T-helper 2 cell treated with Interferon-gamma antibody and Interleukin-4, amounts not matched to agents 5 μg/mL and 100 μg/mL, for 36 hours (primary cell): ENCODE measurements at places on chromosomes 13 and 19.

DNA sequence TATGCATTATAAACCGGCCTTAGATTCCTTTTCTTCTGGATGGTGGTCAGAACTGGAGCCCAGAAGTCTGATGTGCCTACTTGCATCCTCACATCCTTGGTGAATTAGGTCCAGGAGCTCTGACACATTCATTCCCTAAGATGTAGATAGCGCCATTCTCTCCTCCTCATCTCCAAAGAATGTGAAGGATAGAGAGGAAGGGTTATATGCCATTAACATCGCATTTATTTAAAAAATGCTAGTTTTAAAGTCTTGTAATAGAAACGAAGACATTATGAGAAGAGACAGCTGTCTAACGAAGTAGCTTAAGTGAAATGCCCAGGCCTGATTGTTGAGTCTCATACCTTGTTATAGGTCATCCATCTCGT is 9.7 kb downstream of the MBNL2 start:
- DNase-seq = no peak

DNA sequence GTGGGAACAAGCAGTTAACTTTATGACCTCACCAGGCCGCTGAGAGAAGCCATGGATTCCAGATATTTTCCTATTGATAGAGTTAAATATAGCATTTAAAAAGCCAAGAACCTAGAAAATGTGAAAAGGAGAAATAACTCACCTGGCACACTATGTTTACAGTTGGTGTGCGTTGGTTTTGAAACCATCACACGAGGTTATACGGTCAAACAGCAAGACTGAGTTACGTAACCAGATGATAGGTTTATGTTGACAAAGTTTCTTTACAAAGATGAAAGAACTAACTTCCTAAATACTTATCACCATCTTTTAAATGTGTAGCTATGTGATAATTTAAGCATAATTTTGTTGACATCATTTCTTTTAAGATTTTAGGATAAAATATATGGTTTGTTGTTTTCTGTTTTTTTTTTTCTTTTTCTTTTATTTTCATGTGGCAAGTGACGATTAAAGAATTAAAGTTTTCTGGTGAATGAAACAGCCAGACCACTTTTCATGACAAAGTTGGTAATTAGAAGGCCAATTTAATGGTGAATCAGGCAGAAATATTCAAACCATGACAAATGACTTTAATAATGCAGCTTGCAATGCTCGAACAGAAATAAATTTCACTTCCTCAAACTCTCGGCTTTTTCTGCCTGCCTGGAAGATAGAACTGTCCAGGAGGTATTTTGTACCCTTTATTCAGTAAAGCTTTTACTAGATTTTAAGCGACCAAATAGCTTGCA is 339.1 kb upstream of the OBI1 start:
- no peak for DNase-seq

GRCh38 chr19:44803442-44804428 is 5.2 kb upstream of the BCAM start:
- DNase-seq = no peak

DNA sequence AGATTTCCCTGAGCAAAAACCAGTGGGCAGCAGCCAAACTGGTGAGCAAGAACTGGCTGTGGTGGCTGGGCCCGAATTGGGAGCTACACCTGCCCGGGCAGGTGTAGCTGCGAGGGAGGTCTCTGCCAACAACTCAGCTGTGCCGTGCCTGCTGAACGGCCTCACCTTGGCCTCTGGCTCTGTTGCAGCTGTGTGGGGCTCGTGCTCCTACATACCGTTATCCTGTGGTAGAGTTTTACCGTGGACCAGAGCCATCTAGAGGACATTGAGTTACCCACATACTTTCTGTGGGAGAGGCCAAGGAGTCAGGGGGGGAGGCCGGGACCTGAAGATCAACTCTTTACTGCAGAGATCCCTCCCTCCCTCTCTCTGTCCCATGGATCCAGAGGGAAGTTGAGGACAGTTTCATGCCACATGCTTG is 113.2 kb downstream of the TM9SF2 start:
- DNase-seq = no peak

- no peak for DNase-seq
Measured at GRCh38 chr19:11251650-11252314, 10.5 kb downstream of the DOCK6 start.

- peak; percentile 30 for DNase-seq
Measured at GRCh38 chr19:572743-573518, 535 bp downstream of the BSG start.

DNA sequence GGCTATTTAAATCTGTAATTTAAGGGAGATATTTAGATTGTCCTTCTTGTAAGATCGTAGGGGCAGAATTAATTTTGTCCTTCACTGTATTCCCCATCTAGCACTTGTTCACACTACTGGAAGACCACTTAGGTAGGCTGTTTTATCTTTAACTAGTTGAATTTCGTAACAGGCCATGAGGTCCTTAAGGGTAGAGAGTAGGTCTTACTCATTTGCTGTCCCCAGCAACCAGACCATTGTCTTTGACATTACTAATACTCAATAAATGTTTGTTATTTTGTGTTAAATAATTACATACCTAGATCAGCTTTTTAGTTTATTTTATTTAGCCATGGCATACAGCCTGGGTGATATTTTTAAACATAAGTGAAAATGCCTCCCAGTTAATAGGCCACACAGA is 177.1 kb downstream of the PCCA start:
- no peak for DNase-seq

- no peak for DNase-seq
Measured at GRCh38 chr13:39335721-39336120, 267.3 kb downstream of the LHFPL6 start.

DNA sequence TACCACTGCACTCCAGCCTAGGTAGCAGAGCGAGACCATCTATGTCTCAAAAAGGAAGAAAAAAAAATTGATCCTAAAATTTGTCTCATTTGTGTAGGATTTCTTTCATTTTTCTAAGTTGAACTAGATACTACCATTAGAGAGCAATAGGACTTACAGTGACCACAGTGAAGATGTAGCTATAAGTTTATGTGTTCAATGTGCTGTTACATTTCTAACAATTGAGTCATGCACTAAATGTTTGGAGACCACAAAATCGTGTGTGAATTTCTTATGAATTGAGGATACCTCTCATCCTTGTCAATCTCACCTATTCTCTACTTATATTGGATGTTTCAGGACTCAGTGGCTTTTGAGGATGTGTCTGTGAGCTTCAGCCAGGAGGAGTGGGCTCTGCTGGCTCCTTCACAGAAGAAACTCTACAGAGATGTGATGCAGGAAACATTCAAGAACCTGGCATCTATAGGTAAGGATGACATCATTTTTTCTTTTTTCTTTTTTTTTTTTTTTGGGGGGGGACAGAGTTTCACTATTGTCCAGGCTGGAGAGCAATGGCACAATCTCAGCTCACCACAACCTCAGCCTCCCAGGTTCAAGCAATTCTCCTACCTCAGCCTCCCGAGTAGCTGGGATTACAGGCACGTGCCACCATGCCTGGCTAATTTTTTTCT is 12.8 kb downstream of the ZNF791 start:
- no peak for DNase-seq

DNA sequence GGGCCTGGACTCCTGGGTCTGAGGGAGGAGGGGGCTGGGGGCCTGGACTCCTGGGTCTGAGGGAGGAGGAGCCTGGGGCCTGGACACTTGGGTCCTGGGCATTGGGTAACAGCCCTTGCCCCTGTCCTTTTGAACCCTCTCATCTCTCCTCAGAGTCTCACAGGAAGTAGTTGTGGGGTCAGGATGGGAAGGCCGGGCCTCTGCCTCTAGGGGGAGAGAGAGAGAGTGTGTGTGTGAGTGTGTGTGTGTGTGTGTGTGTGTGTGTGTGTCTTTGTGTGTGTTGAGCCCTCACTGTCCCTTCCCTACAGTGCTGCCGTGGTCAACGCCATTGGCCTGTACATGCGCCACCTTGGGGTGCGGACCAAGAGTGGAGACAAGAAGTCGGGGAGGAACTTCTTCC is 10.9 kb downstream of the ARHGEF1 start:
- no peak for DNase-seq

GRCh38 chr13:27424246-27425157 is at the start of gene GTF3A:
Gene GTF3A, plus strand, starts transcription at chr13:27424619.
- DNase-seq = peak; percentile 91

DNA sequence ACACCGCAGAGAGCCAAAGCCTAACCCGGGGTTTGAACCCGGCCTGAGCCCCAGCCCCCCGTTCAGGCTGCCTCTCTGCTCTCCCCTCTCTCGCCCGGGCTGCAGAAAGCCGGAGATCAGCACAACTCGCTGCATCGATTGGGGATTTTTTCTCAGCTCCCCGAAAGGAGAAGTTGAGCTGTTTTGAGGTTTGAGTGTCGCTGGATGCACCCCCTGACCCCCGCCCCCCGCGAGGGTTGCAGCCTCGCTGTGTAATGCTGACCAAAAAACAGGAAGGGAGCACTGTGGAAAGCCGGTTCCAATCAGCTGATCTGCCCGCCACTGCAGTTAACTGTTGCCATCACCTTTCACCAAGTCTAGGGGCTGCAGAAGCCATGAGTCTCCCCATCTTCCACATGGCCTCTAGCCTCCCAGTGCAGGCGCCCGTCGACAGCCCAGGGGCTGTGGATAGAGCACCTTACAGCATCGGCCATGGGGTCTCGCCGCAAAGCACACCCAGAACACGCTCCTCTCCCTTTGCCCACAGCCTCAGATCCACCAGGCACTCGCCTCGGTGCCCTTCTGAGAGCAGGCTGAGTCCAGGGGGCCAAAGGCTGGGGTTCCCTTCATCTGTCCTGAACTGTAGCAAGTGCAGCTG is 34.5 kb downstream of the MYO9B start:
- DNase-seq = no peak

- no peak for DNase-seq
Measured at GRCh38 chr13:109000207-109000606, 370.8 kb downstream of the MYO16 start.

DNA sequence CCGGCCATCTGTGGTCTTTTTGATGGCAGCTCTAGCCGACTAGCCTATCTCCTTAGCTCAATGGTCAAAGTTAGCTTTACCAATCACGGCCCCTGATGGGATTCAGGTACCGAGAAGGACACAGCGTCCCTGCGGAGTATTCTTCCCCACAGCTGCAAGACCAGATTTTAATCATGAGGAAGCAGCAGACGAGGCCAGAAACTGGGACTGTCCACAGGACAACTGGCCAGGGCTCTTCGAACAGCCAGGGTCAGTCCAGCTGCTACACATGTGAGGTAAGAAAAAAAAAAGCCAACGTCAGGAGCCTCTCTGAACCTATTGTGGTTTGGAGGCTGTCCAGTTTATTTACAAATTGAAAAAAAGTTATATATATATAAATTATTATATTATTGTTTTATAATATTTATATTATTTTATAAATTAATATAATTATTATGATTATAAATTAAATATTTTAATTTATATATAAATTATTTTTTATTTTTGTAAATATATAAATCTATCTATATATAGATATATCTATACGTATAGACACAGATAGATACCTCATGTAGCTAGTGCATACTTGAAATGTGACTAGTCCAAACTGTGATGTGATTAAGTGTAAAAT is 10.8 kb downstream of the RINL start:
- DNase-seq = no peak

GRCh38 chr19:33910922-33911321 is 114.3 kb downstream of the KCTD15 start:
- no peak for DNase-seq

GRCh38 chr19:32407004-32407992 is 1.7 kb downstream of the DPY19L3 start:
- DNase-seq = no peak

GRCh38 chr19:4744451-4745174 is 21.0 kb upstream of the DPP9 start:
- DNase-seq = no peak

DNA sequence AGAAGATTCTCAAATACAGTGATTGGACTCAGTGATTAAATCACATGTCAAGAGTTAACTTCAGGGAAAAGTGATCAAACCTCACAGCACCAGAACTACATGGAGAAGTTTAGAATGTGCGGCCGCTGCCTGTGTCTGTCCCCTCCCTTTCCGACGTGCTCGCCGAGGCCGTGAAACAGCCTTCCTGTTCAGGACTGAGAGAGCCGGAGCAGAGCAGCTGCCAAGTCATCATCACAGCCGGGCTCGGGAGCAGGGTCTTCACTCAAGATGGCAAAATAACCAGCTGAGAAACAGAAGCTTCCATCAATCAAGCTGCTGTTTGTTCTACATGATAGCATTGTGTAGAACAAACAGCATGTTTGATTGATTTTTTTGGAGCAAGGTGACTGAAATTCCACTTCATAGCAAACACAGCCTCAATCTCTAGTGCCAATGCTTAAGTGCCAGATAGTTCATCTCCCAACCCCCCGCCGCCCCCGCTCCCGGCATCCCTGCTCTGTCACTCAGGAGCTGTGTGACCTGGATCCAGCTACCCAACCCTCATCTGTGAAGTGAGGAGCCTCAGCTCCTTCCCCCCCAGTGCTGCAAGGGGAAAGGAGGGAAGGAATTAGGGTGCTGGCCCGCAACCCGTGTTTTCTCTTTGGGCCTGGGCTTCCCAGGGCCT is 70.6 kb downstream of the HSPH1 start:
- no peak for DNase-seq

- no peak for DNase-seq
Measured at GRCh38 chr19:48714759-48715675, 4.5 kb downstream of the MAMSTR start.

GRCh38 chr13:78779608-78780007 is 120.7 kb upstream of the OBI1 start:
- DNase-seq = no peak

- no peak for DNase-seq
Measured at GRCh38 chr19:16795731-16796130, 33.5 kb upstream of the SIN3B start.

GRCh38 chr13:74452176-74452575 is 318.0 kb upstream of the KLF12 start:
- no peak for DNase-seq

- DNase-seq = no peak
Measured at GRCh38 chr13:101341464-101341863, 74.8 kb downstream of the NALCN start.

DNA sequence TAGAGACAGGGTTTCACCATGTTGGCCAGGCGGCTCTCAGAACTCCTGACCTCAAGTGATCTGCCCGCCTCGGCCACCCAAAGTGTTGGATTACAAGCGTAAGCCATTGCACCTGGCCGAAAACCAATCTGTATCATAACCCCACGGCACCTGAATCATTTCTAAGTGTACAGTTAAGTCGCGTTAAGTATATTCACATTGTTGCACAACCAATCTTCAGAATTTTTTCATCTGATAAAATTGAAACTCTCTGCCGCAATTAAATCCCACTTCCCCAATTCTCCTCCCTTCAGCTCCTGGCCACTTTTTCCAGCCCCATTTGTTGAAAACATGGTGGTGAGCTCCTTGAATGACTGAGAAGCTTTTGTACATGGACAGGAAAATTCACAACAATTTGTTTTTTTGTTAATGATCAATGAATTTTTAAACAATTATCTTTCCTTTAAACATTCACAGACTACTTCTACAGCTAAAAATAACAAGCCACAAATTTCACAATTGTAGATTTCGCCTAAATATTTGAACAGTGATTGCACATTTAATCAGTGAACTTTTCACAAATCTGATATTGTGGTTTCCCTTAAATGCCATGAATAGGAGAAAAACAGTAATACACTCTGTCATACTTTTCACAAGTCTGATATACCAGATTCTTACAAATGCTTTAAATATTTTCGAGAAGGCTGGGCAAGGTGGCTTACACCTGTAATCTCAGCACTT is 13.8 kb downstream of the FGF21 start:
- no peak for DNase-seq

- DNase-seq = no peak
Measured at GRCh38 chr19:16462757-16463250, 9.0 kb downstream of the EPS15L1 start.

- no peak for DNase-seq
Measured at GRCh38 chr13:103812558-103812957, 746.3 kb upstream of the SLC10A2 start.
